MCF 10A (cell line): ENCODE measurements at places on chromosomes 16 and 17. TPM values are rescaled to one million over a fixed set of nuclear protein-coding genes. Genes with fewer than 3 reads are reported as not detected.

The COX10 gene
- total RNA-seq, result 16.4 and 21.0 TPM in 2 replicates

The TEX14 gene
- 0.07 TPM in 1 of 2 replicates, not detected in the other for total RNA-seq

The TXNDC17 gene
- 137 and 146 TPM in 2 replicates for total RNA-seq

The NOD2 gene
- 1.7 and 4.2 TPM in 2 replicates for total RNA-seq

The GPR179 gene
- 0.09 and 0.37 TPM in 2 replicates for total RNA-seq

The TRPV3 gene
- total RNA-seq, result 4.4 and 5.4 TPM in 2 replicates

The P2RX1 gene
- not detected in 2 replicates for total RNA-seq

The MYOCD gene
- not detected in 2 replicates for total RNA-seq

The AIPL1 gene
- not detected in 2 replicates for total RNA-seq

The TEX19 gene
- total RNA-seq, result not detected in 2 replicates

The MYO15A gene
- 0.20 and 1.1 TPM in 2 replicates for total RNA-seq

The KAT8 gene
- total RNA-seq, result 42.0 and 45.8 TPM in 2 replicates

The PHOSPHO1 gene
- not detected in 2 replicates for total RNA-seq

The KRTAP2-2 gene
- total RNA-seq, result not detected in 2 replicates

The DGKE gene
- 16.5 and 23.9 TPM in 2 replicates for total RNA-seq

The TNP2 gene
- not detected in 2 replicates for total RNA-seq

The HAS3 gene
- 0.72 and 2.8 TPM in 2 replicates for total RNA-seq

The SRSF2 gene
- total RNA-seq, result 161 and 168 TPM in 2 replicates

The FAM171A2 gene
- 0.30 TPM in 1 of 2 replicates, not detected in the other for total RNA-seq

The OR1A2 gene
- total RNA-seq, result not detected in 2 replicates

The BAHCC1 gene
- total RNA-seq, result 7.4 and 9.2 TPM in 2 replicates

The CRHR1 gene
- total RNA-seq, result not detected in 2 replicates

The MT1F gene
- total RNA-seq, result 1.7 and 2.4 TPM in 2 replicates

The CALB2 gene
- total RNA-seq, result 0.23 TPM in 1 of 2 replicates, not detected in the other

The TNFSF13 gene
- total RNA-seq, result 6.3 and 10.8 TPM in 2 replicates

The ANKRD11 gene
- total RNA-seq, result 218 and 237 TPM in 2 replicates

The ANKRD40CL gene
- total RNA-seq, result not detected in 2 replicates
